Left ventricle myocardium inferior (tissue), 1 donor: ENCODE measurements at places on chromosomes 11 and 22. TPM values are rescaled to one million over a fixed set of nuclear protein-coding genes. Genes with fewer than 3 reads are reported as not detected.

Gene GRAP2
- 1.6 TPM for total RNA-seq

DNA sequence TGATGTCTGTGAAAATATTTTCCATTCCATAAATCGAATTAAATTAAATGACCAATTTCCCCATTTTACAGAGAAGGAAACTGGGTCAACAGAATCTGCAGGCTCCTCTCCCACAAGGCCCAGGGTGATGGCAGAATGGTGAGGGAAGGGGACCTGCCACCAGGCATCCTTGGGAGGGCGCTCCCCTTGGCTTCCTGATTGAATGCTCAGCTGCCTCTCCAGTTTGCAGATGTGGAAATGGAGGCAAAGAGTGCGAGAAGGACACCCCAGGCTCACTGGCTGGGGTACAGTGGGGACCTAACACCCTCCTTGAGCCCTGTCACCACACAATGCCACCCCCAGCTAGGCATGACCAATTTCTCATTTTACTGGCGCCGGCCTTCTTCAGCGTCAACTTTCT is 28.5 kb upstream of the CSNK1E start:
- H3K36me3 ChIP-seq = no peaks in the 10 kb centered on the region
- no peak overlapping the region for H3K4me3 ChIP-seq
- DNase-seq = no peak
- H3K27ac ChIP-seq = no peak overlapping the region

Gene SERHL2
- total RNA-seq = 3.5 TPM

Gene C11orf98
- total RNA-seq = 31.1 TPM

GRCh38 chr11:34809191-34810106 is 106.7 kb downstream of the APIP start:
- no peak overlapping the region for H3K27ac ChIP-seq
- no peak overlapping the region for H3K4me3 ChIP-seq
- DNase-seq = no peak
- H3K4me1 ChIP-seq = no peaks in the 10 kb centered on the region
- peaks cover 9% of the 10 kb centered on the region for H3K27me3 ChIP-seq

GRCh38 chr11:16897470-16898061 is 116.6 kb downstream of the PLEKHA7 start:
- DNase-seq = no peak
- no peaks in the 10 kb centered on the region for H3K27me3 ChIP-seq
- H3K4me1 ChIP-seq = peaks cover 70% of the 10 kb centered on the region
- peak overlapping the region; percentile 23 for H3K27ac ChIP-seq
- H3K36me3 ChIP-seq = no peaks in the 10 kb centered on the region

DNA sequence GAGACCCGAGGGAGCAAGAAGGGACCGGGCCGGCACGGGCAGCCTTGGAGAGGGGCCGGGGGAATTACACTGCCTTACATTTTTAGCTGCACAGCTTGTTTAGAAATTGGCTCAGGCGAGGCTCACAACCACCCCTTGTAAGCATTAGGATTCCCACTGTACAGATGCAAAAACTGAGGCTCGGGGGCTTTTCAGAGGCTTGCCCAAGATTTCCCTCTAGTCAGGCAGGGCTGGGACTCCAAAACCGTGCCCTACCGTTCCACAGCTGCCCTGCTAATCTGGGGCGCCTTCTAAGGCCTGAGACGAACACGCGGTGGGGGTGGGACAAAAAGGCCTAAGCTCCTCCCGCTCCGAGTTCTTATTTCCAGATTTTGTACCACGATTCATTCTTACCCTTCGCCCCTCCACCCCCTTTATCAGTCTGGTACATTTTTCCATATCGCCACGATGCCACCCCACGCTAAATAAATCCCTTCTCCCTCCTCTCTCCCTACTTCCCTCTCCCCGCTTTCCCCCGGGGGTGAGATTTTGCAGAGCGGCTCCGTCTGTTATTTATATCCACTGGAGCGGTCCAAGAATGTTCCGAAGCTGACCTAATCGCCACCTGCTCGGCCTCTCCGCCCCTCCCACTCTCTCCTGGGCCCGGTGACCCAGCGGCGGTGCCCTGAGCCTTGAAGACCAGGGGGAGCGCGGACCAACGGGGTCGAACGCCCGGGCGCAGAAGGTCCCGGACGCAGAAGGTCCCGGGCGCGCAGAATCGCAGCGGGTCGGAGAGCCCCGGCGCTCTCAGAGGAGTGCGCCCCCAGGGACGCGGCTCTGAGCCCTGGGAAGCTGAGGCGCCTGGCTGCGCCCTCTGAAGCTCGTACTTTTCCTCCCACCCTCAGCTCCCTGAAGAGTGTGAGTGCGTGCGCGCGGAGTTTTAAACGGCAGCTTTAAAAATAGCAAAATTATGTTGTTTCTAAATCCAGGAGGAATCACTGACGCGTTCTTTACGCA is 764 bp upstream of the PACSIN3 start:
- H3K27me3 ChIP-seq = peaks cover 32% of the 10 kb centered on the region
- peaks cover 74% of the 10 kb centered on the region for H3K4me1 ChIP-seq
- H3K36me3 ChIP-seq = no peaks in the 10 kb centered on the region
- DNase-seq = peak; percentile 78
- peak overlapping the region; percentile 76 for H3K4me3 ChIP-seq

GRCh38 chr11:112966561-112966960 is 5.3 kb downstream of the NCAM1 start:
- peak overlapping the region; percentile 18 for H3K27ac ChIP-seq
- peaks cover 75% of the 10 kb centered on the region for H3K4me1 ChIP-seq
- no peak for DNase-seq
- H3K27me3 ChIP-seq = peaks cover 43% of the 10 kb centered on the region
- no peak overlapping the region for H3K4me3 ChIP-seq

DNA sequence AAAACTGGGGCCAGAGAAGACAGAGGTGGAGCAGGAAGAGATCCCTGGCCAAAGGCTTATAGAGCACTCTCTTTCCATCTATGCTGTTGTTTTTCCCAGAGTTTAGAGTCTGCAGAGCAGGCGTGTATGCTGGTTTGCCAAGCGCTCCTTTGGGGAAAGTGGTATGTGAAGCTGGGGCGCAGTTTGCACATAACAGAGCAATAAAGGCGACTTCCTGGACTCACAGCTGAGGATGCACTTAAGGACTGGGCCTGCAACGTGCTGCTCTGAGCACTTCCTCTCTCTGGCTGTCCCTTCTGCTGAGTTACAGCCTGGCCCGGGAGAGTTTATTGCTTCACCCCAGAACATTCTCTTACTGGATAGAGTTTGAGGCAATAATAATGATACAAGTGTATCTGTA is 41.7 kb downstream of the THAP12 start:
- no peaks in the 10 kb centered on the region for H3K36me3 ChIP-seq
- no peak overlapping the region for H3K4me3 ChIP-seq
- H3K27me3 ChIP-seq = no peaks in the 10 kb centered on the region
- peaks cover 27% of the 10 kb centered on the region for H3K4me1 ChIP-seq
- DNase-seq = peak; percentile 58

DNA sequence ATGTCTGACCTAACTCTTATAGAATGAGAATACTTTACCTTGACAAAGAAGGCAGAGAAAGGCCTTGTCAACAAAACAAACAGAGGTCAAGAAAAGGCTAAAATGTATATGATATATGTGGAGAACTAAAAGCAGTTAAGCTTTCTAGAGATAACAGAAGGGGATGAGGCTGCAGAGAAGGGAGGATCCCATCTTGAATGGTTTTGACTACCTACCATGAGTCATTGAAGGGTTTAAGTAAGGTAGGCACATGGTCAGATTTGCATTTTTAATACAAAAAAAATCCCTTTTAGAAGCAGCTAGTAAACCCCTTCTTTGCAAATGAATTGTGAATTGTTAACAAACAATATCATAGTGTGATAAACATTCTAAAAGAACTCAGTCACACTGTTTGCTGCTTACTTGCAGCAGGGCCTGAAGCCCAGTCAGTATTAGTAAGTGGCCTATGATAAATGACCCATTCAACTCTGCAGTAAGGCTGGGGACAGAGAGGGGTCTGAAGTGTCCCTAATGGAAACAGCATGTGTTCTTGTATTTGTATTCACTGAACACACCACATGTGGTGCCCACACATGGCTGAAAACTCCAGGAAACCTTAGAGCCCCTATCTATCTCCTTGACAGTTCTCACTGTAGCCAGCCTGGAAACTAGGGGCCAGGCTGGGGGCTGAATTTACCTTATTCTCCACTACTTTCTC is 328.8 kb upstream of the PITPNB start:
- no peaks in the 10 kb centered on the region for H3K36me3 ChIP-seq
- no peak overlapping the region for H3K27ac ChIP-seq
- no peak for DNase-seq
- H3K4me1 ChIP-seq = peaks cover 70% of the 10 kb centered on the region

DNA sequence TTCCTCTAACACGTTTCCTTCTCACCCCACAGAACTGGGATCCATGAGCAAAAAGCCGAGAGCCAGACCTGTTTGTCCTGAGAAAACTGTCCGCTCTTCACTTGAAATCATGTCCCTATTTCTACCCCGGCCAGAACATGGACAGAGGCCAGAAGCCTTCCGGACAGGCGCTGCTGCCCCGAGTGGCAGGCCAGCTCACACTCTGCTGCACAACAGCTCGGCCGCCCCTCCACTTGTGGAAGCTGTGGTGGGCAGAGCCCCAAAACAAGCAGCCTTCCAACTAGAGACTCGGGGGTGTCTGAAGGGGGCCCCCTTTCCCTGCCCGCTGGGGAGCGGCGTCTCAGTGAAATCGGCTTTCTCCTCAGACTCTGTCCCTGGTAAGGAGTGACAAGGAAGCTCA is 24.0 kb downstream of the CD5 start:
- H3K36me3 ChIP-seq = peaks cover 2% of the 10 kb centered on the region
- no peak overlapping the region for H3K27ac ChIP-seq
- H3K4me3 ChIP-seq = peak overlapping the region; percentile 36
- no peaks in the 10 kb centered on the region for H3K27me3 ChIP-seq

DNA sequence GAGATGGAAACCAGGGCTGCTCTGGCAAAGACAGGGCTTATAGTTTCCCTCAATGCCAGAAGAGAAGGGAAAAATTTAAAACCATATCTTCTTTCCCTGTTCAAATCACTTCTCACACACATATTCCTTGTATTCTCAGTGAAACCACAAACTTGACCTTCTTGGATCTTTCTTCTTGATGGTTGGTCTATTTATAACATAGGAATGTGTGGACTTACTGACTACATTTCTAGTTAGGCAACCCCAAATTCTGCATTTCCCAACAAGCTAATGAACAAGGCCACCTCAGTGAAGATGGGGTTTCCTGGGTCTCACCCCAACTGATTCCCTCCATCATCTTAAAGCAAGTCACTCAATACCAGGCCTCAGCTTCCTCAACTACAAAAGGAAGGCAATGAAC is 3.8 kb upstream of the QSER1 start:
- H3K4me3 ChIP-seq = no peak overlapping the region
- H3K27ac ChIP-seq = no peak overlapping the region
- no peaks in the 10 kb centered on the region for H3K27me3 ChIP-seq

Gene CRACR2B
- 23.2 TPM for total RNA-seq

- H3K4me1 ChIP-seq = no peaks in the 10 kb centered on the region
- H3K27me3 ChIP-seq = no peaks in the 10 kb centered on the region
- H3K36me3 ChIP-seq = no peaks in the 10 kb centered on the region
These were observed 46.4 kb downstream of the MCM5 start for GRCh38 chr22:35446365-35446764.

GRCh38 chr11:44950625-44951476 is at the start of gene TP53I11:
TP53I11 (minus strand) TSS chr11:44950883; CDS start chr11:44938335, 12,548 bp downstream.
- peak within 1 kb of the TSS; percentile 99 for H3K4me3 ChIP-seq
- no peaks in the 10 kb centered on the region for H3K36me3 ChIP-seq
- peak; percentile 88 for DNase-seq
- H3K4me1 ChIP-seq = peaks cover 82% of the 10 kb centered on the region
- no peaks in the 10 kb centered on the region for H3K27me3 ChIP-seq
- H3K27ac ChIP-seq = peak within 1 kb of the TSS; percentile 89

DNA sequence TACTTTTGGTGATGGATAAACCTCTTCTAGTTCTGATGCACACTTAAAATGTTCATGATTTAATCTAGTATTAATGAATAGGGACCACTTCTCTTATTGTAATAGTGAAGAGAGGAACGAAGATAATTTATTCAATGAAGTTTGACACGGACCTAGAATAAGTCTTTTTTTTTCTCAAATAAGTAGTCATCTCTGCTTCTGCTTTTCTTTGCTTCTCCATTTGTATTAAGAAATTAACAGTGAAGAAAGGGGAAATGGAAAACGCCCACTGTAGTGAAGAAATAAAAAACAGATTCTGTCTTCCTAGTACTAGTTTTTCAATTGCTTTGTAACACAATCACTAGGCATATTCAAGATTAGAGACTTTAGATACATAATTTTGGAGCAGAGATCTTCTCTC is 73.0 kb downstream of the CD44 start:
- H3K4me1 ChIP-seq = no peaks in the 10 kb centered on the region
- H3K4me3 ChIP-seq = no peak overlapping the region
- H3K36me3 ChIP-seq = peaks cover 4% of the 10 kb centered on the region
- no peaks in the 10 kb centered on the region for H3K27me3 ChIP-seq

Gene TTC38
- 25.4 TPM for total RNA-seq

DNA sequence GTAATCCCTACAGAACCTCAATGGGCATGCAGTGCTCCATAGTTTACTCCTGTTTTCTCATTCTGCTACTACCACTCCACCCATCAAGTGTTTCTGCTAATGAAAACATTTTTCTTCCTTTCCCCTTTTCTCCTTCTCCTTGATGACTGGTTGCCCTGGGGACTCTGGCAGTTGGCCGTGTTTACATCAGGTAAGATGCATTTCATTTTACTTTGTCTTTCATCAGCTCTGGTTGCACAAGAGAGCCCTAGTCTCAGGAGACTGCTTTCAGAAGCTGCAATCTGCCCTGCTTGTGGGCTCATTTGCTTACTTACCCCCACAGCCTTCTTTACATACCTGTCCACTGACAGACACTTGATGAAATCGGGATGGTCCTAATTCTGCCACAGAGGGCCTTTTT is 19.6 kb upstream of the LIMK2 start:
- no peak overlapping the region for H3K4me3 ChIP-seq
- H3K4me1 ChIP-seq = no peaks in the 10 kb centered on the region
- no peak overlapping the region for H3K27ac ChIP-seq
